NCI-H1048 (cell line): ENCODE measurements at places on chromosomes 5 and 9.

DNA sequence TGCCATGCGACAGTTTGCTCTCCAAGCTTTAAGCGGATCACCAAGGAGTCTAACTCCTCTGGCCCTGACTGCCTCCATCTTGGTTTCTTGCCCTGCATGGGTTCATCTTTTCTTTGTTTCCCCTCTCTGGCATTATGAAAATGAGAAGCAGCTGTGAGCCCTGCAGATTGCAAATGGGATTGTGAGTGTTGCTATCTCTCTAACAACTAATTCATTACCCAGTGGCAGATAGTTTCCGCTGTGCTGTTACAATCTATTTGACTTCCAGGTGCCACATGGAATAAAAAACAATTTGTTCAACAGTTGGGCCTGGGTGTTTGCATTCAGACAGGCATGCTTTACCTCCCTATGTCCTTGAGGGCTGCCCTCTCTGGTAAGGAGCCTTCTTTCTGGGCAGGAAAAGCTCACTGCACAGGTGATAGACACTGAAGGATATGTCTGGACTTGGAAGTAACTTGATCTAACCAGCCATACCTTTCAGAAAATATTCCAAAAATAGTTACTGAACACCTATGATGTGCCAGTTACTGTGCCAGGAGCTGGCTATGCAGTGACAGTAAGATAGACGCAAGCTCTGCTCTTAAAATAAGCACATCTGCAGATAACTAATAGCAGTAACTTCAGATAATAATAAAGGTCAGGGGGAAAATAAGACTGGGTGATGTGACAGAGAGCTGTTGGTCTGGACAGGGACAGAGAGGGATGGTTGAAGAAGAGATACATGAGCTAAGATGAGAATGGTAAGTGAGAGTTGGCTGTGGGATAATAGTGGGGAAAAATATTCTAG is 40.1 kb downstream of the GRIA1 start:
- no peak for DNase-seq

DNA sequence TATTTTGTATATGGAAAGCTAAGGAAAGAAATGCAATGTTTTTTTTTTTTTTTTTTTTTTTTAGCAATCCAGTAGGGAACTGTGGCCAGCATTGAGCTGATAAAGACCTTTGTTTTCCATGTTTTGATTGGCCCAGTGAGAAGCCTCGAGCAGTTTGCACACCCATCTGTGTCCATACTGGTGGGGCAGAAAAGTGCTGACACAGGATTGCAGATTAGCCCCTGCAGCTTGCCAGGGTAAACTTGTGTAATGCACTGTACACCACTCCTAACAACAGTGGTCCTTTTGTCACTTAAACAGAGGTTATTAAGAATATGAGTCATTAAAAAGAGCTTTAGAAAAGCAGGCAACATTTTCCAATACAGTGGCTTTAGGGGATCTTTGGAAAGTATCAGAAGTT is 132.8 kb upstream of the CDKN2B start:
- peak; percentile 23 for DNase-seq

DNA sequence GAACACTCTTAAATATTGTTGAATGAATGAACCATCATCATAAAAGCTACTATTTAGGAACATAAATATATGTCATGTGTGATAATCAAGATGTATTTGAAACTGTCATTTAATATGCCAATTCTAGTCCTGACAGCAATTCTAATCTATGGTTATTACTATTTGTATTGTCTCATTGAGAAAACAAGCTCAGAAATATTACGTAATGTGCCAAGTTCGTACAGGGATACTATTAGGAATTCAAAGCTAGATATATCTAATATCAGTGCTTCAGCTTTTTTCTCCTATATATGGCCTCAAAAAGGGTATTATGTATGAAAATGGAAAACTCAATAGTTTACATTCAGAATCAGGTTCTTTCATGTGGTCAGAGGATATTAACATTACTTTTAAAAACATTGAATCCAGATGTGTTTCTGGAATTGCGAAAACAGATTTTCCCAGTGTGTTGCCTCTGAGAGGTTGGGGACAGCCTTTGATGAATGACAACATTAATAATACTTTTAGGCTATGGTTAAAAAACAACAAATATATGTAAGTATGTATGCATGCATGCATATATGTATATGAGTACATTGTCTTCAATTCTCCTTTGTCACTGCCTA is 95.1 kb downstream of the KCTD16 start:
- no peak for DNase-seq

GRCh38 chr5:157241483-157241882 is 24.4 kb upstream of the CYFIP2 start:
- no peak for DNase-seq

- no peak for DNase-seq
These were observed 20.7 kb upstream of the LPCAT1 start for GRCh38 chr5:1544294-1544961.

DNA sequence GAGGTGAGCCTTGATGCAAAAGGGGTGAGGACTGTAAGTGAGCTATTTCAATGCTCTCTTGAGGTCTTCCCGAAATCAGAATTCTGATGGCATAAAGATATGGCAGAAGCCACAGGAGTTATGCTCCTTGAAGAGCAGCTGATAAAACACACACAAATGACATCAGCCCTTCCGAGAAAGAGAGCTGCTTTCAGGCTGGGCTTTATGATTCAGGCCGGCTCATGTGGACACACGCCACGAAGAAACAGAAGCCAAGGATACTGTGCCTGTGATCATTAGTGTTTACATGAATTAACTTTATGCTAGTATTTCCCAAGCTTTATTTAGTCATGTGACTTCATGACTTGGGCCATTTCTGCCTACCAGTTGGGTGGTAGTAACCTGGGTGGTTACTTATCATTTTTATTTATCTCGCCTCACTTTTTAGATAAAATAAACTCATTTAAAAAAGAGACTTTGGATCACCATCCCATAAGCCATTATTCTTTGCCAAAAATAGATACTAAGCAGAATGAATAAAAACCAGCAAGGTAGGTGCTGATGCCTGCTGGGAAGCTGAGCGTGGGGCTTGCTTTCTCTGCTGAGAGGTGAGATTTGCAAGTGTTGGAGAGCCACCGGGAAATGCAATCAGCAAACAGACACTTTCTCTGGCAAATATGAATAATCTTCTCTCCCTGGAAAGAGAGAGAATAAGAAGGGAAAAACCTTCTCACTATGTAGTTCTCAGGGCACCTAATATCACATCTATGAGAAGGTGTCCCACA is 73.0 kb upstream of the SLC25A51 start:
- no peak for DNase-seq

DNA sequence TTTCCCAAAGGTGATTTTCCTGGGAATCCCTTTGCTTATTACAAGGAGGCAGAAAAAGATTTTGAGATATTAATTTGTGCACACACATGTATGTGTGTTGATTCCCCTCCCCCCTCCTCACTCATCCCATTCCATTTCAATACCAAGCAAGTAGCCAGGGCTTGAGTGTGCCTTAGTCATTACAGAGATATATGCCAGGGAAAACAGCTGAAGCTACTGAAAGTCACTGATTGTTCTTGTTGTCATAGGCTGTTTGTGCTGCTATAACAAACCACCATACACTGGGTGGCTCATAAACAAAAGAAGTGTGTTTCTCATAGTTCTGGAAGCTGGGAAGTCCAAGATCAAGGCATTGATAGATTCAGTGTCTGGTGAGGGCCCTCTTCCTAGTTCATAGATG is 158.6 kb downstream of the BAAT start:
- no peak for DNase-seq
